ENCODE measurements at places on chromosomes 1 and 21.
A peak's percentile ranks its signal among the peaks of the same experiment; 100 is the strongest.

DNA sequence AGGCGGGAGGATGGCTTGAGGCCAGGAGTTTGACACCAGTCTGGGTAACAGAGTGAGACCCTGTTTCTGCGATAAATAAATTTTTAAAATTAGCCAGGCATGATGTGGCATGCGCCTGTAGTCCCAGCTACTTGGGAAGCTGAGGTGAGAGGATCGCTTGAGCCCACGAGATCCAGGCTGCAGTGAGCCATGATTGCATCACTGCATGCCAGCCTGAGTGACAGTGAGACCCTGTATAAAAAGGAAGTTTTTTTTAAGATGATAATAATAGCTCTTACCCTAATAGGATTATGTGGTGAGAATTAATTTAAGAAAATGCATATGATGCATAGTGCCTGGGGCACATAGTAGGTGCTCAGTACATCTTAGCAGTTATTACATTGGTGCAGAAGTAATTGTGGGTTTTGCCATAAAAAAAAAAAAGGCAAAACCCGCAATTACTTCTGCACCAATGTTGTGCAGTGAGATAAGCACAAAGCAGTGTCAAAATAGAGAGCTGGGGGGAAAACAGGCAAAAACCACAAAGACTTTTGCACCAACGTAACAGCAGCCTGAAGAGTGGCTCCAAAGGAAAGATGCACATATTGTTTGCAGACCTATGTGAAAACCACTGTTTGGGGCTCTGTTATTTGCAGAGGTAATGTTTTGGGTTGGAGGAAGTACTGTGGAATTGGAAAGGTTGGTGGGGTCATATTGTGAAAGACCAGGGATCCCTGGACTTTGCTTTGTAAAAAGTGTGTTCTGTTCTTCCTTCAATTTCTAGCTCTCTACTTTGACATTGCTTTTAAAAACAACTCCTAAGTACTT is 72.4 kb downstream of the PLXNA2 start:
- DNase-seq = no peak

- peak; percentile 90 for DNase-seq
Measured at GRCh38 chr1:153649863-153650235, 8.7 kb upstream of the SNAPIN start.

DNA sequence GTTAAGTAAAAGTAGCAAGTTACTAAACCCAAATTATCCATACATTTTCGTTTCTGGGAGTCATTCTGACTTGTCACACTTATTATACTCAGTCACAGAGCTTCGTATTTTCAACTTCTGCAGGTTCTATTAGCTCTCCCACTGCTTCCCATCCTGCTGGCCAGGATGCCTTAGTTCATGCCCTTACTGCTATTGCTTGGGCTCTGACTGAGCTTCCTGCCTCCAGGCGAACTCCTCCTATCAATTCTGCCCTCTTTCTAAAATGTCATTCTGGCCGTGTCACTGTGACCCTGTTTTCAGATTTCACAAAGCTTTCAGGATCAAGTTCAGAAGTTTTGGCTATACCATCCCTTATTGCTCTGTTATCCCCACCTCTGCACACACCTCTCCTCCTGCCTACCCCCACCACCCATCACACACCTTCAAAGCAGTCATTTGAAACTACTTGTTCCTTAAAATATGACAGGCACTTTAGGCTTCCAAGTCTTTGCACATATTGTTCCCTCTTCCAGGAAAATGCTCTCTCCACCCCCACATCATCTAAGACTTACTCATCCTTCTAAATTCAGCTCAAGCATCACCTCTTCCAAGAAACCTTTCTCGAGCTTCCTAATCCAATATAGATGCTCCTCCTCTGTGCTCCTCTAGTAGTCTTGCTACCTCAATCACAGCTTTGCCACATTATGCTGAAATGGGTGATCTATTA is 278.0 kb downstream of the BRINP2 start:
- DNase-seq = no peak

- no peak for DNase-seq
Measured at GRCh38 chr1:92655197-92655801, 129.6 kb downstream of the EVI5 start.

- no peak for DNase-seq
Measured at GRCh38 chr1:150106341-150106740, 38.8 kb downstream of the VPS45 start.

GRCh38 chr1:110215621-110216515 is 5.8 kb downstream of the KCNC4 start:
- no peak for DNase-seq

- peak; percentile 20 for DNase-seq
Measured at GRCh38 chr1:46065405-46065804, 67.0 kb downstream of the PIK3R3 start.

DNA sequence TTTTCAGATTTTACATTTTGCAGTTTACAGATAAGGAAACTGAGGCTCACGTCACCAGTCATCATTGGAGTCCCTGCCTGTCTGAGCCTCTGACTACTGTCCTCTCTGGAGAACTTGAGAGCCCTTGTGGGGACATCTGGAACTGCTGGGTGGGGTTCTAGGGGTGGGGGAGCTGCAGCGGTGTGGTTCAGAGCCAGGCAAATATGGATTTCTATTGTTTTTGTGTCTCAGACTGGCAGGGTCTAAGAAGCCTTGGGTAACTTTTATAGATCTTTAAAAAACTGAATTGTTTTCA is 46.9 kb downstream of the IER5 start:
- peak; percentile 90 for DNase-seq

- no peak for DNase-seq
Measured at GRCh38 chr1:231165371-231165770, 3.5 kb downstream of the TRIM67 start.

DNA sequence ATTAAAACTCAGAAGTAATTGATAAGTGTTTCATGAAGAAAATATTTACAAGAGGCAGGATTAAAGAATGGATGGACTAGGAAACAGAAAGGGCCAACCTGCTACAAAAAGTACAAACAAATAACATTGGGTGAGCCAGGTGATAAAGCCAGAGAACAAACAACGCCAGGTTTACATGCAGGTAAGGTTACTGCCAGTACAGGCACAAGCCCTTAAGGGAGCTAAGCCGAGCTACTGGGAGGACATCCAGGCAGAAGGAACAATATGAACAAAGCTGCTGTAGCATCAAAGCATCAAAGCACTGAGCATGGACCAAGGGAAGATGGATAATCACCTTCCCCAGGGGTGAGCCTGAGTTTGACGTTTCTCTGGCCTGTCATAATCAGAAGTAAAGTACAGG is 380.7 kb downstream of the SEC16B start:
- no peak for DNase-seq

DNA sequence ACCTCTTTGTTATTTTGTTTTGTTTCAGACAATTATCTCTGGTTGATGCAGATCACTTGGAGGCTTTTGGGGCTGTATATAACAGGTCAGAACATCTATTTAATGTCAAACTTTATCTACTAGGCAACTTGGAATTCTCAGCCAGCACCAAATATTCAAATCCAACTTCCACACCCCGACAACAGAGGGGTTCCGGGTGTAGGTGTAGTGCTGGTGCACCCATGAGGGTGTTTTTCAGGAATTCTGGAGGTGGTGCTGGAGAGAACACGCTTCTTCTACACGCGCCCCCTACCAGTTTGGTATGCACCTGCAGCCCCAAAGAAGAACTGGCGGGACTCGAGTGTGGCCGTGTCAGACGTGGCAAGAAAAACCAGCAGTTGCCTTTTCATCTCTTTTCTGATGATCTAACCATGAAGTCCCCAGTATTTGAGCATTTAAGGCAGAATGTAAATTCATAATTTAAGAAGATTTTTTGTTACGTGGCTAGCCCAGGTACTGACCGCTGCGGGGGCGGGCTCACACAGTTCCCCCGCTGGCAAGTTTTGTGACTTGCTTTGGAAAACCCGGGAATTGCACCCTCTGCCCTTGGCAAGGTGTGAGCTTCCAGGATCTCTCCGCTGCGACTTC is 462 bp upstream of the TLCD4 start:
- DNase-seq = peak; percentile 84

GRCh38 chr1:16127676-16128337 is 28.1 kb downstream of the EPHA2 start:
- no peak for DNase-seq

Data from T47D (cell line).